ENCODE measurements at places on chromosomes 1 and 21.

DNA sequence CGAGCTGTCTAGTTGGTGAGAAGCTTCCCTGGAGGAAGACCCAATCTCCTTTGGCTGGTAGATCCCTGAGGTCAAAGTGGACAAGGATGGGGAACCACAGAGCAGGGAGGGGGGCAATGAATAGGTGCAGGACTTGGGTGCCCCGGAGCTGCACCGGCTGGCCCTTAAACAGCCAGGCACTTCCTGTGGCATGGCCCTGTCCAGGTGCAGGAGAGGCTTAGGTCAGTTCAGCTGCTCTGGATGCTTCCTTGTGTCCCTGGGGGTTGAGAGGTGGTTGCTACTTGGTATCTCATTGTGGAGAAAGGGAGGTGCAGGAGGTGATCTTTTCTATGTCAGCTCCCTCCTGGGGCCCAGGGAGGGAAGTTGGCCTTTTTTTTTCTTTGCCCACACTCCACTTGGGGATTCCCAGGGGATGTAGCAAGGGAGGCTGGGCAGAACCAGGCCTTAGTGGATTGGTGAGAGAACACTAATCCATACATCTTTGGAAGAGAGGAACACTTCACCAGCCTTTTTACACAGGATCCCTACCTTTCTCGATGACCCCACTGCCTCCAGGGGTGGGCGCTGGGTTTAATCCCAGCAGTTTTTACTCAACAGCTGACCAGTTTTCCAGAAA, 1.2 kb upstream of the ST3GAL3 start:
- no peak for DNase-seq

DNA sequence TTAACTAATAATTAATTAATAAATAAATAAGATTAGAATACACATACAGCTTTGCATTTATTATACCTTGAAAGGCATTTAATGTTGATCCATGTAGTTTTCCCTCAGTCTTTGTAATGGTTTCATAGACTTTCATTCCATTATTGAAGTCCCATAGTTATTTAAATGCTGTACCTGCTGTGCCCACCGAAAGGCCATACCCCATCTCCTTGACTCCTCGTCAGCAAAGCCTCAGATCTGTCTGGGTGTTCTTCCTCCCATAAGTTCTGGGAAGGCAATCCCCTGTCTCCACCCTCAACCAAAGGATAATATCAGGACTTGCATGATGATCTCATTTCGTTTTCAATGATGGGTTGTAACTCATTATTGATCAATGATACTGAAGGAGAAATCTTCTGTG, 17.1 kb downstream of the CCN1 start:
- DNase-seq: no peak

GRCh38 chr1:165896277-165896676, 68.9 kb downstream of the UCK2 start:
- DNase-seq: no peak

GRCh38 chr1:83760226-83761021, 238.5 kb downstream of the TTLL7 start:
- DNase-seq: no peak

- DNase-seq: no peak
Measured at GRCh38 chr21:14880922-14881321, 183.9 kb downstream of the NRIP1 start.

DNA sequence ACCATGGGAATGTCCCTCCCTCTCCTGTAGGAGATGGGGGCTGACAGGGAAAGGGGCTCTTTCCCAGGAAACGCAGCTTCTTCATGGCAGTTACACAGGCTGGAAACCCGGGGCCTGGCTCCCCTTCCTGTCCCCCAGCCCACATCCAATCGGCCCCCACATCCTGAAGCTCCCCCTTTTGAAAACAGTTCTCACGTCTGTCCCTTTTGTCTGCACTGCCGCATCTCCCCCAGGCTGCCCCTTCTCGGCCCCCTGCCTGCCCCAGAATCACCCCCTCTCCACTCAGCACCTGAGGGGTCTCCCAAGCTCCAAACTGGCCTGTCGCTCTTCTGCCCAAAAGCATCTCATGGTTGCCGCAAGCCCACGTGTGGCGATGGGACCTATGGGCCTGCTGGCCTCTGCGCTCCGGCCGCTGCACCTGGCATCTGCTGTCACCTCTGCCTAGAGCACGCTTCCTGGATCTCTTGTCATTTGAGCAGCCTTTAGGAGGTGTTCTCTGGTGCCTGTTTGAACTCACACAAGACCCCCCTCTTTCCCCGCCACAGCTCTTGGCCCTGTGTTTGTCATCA, 867 bp downstream of the SLC1A7 start:
- DNase-seq: no peak

DNA sequence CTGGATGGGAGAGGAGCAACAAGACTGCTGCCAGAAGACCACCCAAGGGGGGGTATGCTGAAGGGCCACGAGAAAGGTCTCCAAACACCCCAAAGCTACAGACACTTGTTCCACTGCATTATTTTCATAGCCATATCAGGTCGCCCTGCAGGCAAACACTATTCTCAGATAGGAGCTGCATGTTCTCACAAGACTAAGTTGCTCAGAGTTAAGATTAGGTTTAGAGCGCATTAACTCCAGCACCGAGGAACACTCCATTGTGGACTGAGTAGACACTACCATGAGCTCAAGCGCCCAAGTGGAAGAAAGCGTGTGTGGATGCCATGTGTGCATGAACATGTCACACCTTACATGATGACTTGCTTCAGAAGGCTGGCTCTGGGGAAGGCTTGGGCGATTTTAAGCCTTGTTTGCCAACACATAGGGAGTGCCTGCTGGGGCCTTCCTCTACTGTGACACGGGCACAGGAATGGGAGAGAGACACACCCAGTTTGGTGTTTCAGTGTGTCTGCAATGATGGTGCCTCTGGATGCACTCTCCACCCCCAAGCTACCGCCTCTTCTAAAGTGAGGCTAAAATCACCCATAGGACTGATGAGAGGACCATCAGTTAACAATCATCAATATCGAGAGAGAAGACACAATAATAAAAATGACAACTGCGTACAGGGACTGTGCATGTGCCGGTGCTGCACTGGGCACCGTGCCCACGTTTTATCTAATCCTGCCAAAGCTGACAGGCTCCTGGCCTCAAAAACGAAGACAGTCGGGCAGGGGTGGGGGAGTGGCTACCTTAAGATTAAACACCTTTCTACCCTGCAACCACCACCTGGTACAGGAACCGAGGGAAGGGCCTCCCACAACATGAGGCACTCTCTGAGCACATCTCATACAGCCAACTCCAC, 34.9 kb downstream of the SSBP3 start:
- DNase-seq: no peak

DNA sequence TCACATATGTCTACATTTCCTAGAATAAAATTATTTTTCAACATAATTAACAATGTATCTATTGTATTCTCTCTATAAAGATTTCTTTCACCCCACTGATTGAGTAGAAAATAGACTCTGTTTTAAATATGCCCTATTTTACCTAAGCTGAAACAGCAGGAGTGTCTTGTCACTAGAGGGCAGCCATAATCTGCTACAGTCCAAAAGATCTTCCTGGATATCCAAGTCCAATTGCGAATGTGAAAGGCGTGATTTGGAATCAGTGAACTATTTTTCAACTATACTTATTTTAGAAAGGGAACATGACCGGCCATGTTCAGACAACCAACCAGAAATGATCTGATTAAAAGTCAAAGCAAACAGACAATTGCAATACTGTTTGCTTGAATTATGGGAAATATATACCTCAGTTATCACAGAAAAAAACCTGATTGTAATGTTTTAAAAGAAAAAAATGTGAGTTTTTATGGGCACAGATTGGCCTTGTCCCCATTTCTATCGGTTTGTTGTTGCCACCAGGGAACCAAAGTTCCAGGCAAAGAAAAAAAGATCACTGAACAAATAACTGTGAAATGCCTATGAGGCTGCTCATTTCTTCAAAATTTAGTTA, 1211.0 kb upstream of the ADGRL4 start:
- DNase-seq: no peak

- no peak for DNase-seq
Measured at GRCh38 chr1:70963374-70963773, 84.2 kb downstream of the PTGER3 start.

- no peak for DNase-seq
Measured at GRCh38 chr21:29144736-29145353, 14.4 kb downstream of the MAP3K7CL start.

DNA sequence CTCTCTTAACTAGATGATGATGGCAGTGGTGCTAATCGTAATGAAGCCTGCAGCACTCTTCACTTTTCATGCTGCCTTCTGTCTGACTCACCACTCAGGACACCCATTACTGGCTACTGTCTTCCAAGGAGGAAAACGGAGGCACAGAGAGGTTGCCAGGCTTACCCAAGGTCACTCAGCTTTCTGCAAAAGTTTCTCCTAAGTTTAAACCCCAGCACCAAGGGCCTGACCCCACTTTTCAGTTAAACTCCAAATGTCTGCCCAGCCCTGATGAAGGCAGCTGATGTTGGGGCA, 78.1 kb upstream of the RUNX3 start:
- DNase-seq: no peak

DNA sequence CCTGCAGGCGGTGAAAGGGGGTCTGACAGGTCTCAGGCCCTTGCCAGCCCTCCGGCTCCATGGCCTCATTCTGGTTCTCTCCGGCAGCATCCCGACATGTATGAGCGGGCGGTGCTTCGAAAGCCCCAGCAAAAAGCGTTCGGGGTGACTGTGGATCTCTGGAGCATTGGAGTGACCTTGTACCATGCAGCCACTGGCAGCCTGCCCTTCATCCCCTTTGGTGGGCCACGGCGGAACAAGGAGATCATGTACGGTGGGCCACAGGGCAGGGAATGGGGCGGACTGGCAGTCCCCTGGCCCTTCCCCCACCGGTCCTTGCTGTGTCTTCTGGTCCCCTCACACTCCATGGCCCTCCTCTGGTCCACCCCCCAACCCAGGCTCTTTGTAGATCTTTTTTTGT, 6.3 kb downstream of the IKBKE start:
- no peak for DNase-seq

GRCh38 chr1:10399444-10399941, 629 bp downstream of the PGD start:
- DNase-seq: no peak

GRCh38 chr1:56153276-56153675, 426.1 kb downstream of the PLPP3 start:
- DNase-seq: no peak

- DNase-seq: no peak
Measured at GRCh38 chr1:6144647-6145395, 35.3 kb downstream of the CHD5 start.

GRCh38 chr1:23581219-23581618, 21.9 kb upstream of the ID3 start:
- DNase-seq: no peak

DNA sequence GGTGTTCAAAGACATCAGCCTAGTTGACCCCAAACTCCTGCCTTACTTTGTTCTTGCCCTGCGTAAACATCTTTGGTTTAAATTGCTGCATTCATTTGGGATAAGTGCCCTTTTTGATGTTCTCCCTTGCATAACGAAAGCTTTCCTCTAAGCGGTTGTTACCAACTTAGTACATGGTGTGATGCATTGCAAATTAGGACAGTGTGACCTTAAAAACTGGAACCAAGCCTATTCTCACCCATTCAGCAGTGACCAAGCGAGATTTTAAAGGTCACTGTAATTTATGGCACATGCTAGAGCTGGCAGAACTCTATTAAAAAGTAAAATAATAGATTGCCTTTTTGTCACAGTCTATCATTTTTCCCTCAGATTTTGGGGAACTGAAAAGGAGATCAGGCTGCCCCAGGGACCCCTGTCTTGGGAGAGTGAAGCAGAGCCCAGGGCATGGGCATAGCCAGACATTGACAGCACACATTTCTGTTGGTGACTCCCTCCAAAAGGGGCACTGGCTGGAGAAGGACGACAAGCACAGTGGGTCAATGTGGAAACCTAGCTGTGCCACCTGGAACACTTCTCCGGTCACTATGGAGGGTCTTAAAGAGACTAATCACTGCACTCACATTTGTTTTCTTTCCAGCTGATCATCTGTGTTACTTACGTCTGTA, 63.9 kb downstream of the KCNK1 start:
- DNase-seq: no peak

DNA sequence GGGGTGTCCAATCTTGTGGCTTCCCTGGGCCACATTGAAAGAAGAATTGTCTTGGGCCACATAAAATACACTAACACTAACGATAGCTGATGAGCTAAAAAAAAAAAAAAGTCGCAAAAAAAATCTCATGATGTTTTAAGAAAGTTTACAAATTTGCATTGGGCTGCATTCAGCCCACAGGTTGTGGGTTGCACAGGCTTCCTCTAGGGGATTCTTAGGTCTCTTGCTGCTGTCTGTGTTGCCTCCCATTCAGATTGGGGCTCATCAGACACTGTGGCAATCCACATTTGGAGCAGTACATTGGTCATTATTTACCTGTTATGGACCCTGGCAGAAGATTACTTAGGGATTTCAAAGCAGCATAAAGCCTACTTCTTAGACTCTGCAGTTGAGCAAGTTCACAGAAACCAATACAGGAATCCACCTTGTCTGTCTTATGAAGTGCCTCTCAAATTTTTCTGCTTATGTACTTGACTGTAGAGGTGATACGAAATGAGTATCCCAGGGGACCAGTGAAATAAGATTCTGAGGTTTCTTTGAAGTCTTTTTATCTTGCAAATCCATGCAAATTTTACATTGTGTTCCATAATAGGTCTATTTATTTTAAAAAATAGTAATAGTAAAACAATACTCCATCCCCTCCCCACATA, 205.5 kb downstream of the RPS6KC1 start:
- no peak for DNase-seq

DNA sequence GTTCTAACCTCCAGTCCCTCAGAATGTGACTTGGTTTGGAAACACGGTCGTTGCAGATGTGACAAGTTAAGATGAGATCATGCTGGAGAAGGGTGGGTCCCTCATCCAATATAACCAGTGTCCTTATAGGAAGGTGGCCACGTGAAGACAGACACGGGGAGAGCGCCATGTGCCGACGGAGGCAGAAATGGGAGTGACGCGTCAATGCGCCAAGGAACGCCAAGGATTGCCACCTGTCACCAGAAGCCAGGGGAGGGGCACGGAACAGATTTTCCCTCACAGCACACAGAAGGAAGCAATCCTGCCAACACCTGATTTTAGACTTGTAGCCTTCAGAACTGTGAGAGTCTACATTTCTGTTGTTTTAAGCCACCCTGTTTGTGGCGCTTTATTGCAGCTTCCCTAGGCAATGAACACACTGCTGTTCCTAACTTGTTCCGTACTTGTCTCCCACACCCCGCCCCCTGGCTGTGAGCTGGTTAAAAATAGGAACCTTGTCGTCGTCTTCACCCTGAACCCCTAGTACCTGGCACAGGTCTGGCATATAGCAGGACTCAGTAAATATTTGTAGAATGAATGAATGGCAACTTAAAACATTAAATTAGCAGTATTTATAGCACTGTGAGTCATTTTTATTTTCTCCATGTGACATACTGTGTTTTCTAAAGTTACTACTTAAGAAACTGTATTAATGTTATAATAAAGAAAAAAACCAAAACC, 14.2 kb downstream of the RIMS3 start:
- no peak for DNase-seq

- no peak for DNase-seq
Measured at GRCh38 chr1:30322859-30323257, 400.5 kb downstream of the MATN1 start.

DNA sequence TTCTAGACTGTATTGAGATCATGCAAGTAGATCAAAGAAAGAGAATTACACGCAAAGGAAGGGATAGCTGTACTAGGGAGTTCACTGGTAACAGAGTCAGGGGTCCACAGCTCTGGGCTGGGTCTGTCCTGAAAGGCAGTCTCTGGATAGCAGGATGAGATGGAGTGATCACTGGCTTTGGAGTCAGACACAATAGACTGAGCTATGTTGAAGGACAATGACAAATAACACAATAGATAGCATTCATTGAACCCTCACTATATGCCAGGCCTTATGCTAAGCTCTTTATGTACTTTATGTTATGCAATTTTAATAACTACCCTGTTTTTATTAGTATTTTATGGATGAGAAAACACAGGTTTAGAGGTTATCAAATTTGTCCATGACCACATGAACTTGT, 10.0 kb upstream of the DNAJC6 start:
- no peak for DNase-seq
